ENCODE measurements at places on chromosomes 11 and 22.

DNA sequence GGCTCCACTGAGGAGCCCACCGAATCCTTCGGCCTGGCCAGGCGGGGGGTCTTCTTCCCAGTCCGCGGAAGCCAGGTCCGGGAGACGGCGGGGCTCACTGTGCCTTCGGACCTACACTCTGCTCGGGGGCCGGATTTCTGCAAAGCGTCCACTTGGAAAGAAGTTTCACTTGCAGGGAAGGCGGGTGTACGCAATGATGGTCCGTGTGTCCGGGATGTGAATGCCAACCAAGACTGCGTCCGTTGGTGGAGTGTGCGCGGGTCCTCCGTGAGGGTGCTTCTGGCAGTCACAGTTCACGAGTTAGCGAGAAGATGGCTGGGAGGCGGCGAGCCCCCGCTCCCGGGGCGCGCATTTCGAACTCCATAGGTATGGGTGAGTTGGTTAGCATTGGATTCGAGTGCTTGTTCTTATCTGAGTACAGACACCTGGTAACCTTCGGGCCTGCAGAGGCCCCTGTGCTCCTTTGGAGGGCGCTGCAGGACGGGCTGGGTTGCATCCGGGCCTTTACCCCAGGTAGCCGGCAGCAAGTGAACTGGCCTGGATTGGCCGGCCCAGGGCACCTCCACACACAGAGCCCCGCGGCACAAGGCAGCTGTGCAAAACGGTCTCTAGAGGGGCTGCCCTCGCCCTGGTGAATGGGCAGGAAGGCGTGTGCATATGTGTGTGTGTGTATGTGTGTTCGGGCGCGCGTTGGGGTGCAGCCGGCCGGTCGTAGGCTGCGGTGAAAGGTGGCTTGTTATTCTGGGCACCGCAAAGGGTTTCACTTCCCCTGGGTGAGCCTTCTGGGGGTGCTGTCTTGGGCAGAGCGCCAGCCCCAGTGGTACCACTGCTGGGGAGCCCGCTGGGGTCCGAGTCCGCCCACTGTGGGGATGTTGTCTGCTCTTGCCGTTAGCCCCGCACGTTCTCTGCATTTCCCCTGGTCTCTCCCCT is 13.3 kb upstream of the CYP2R1 start:
- H3K27ac ChIP-seq = peak overlapping the region; percentile 59
- H3K27me3 ChIP-seq = no peaks in the 10 kb centered on the region
- peak overlapping the region; percentile 39 for H3K4me3 ChIP-seq
- peak; percentile 30 for DNase-seq

GRCh38 chr11:61713906-61714305 is 33.7 kb downstream of the DAGLA start:
- no peak overlapping the region for H3K4me3 ChIP-seq
- H3K27me3 ChIP-seq = no peaks in the 10 kb centered on the region
- no peaks in the 10 kb centered on the region for H3K36me3 ChIP-seq
- H3K27ac ChIP-seq = no peak overlapping the region

GRCh38 chr22:23786752-23787599 is at the start of gene SMARCB1:
Gene SMARCB1 (plus strand): TSS chr22:23786966. CDS start chr22:23787170, 204 bp downstream.
- H3K27me3 ChIP-seq = no peaks in the 10 kb centered on the region
- H3K27ac ChIP-seq = peak within 1 kb of the TSS; percentile 99
- peaks cover 54% of the 10 kb centered on the region for H3K4me1 ChIP-seq
- no peaks in the 10 kb centered on the region for H3K36me3 ChIP-seq

DNA sequence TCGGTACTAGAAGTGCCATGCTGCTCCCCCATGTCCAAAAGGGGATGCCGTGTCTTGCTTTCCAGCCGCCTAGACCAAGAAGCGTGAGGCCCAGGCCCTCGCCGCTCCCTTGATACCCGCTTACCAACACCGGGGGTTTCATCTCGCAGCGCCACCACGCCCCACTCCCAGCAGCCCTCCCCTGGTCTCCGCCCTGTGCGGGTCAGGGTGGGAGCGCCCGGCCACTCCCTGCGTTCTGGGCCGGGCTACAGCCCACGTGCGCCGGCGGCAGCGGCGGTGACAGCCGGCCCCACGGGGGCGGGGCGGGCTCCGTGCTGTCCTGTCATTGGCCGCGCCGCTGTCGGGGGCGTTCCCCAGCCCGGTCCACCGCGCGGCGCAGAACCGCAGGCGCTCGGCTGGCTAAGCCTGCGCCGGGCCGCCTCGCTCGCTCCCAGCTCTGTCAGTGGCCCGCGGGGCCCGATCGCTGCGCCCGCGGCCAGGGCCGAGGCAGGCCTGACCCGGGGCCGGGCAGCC is at the start of gene MICAL2:
Gene MICAL2 (plus strand): TSS at position 390 of the 513 bp plus-strand sequence. CDS start 51,566 bp downstream, outside the sequence.
- no peaks in the 10 kb centered on the region for H3K36me3 ChIP-seq
- H3K4me3 ChIP-seq = peak within 1 kb of the TSS; percentile 67
- H3K27ac ChIP-seq = peak within 1 kb of the TSS; percentile 85

- no peak within 1 kb of the TSS for H3K27ac ChIP-seq
- peaks cover 8% of the 10 kb centered on the region for H3K27me3 ChIP-seq
- H3K4me1 ChIP-seq = no peaks in the 10 kb centered on the region
- DNase-seq = peak; percentile 63
- H3K36me3 ChIP-seq = no peaks in the 10 kb centered on the region
- no peak within 1 kb of the TSS for H3K4me3 ChIP-seq
These were observed at the start of gene TRIM29 for GRCh38 chr11:120137611-120138521. Gene TRIM29 (minus strand): TSS chr11:120138113. CDS start chr11:120138031, 82 bp downstream.

Measured in small intestine (tissue), 16 donors.